ENCODE measurements at places on chromosomes 7 and 10.
A peak's percentile ranks its signal among the peaks of the same experiment; 100 is the strongest.

- DNase-seq, result no peak
Observed at GRCh38 chr10:59434463-59435321, 72.3 kb upstream of the FAM13C start.

- no peak for DNase-seq
Observed at GRCh38 chr7:125530553-125530952, 600.9 kb upstream of the POT1 start.

DNA sequence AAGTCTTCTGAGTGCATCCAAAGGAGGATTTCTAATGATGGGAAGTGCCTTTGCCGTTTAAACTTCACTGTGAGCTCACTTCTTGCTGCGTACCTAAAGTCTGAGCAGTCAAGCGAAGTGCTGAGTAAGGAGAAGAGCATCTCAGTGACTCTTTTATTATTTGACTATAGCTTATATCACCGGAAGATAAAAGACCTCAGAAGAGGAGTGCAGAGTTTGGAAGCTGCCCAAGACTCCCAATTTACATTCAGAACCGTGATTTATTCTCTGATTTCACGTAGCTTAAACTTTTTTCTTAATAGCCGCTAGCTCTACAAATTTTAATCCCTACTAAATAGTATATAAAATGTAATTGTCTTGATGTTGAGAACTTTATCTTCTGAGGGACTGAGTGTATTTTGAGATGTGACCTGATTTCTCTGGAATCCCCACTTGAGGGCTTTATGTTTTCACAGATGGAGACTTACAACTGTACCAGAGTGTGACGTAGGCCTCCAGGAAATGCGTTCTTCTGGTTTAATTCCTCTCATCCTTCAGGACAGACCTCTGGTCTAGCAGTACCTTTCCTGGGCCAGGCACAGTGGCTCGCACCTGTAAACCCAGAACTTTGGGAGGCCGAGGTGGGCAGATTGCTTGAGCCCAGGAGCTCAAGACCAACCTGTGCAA, 51.1 kb downstream of the CAMK1D start:
- DNase-seq, result no peak

DNA sequence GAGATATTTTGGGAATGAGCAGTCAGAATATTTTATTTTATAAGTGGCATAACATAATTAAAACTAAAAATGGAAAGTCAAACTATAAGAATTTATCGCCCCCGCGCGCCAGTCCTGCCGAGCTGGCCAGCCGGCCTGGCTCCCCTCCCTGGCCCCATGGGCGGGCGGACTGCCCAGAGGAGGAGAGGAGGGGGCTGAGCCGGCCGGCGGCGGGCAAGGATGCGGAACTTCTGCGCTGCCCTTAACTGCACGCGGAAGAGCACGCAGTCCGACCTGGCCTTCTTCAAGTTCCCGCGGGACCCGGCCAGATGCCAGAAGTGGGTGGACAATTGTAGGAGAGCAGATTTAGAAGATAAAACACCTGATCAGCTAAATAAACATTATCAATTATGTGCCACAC, 96.8 kb downstream of the DKK1 start:
- DNase-seq, result no peak

DNA sequence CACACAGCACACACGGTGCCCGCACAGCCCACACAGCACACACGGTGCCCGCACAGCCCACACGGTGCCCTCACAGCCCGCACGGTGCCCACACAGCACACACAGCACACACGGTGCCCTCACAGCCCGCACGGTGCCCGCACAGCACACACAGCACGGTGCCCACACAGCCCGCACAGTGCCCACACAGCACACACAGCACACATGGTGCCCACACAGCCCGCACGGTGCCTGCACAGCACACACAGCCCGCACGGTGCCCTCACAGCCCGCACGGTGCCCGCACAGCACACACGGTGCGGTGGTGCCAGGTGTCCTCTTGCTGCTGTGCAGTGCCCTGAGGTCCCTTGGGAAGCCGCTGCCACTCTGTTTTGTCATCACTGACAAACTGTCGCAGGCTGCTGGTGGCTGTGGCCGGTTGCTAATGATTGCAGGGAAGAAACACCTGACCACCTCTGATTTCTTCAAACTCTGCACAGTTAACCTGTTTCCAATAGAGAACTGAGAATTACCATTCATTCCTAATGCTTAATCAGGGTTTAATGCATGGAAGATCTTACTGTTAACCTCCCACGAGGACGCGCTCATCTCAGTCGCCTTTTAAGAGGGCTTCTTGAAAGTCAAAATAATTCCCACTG, 66.9 kb downstream of the GLRX3 start:
- DNase-seq, result no peak

DNA sequence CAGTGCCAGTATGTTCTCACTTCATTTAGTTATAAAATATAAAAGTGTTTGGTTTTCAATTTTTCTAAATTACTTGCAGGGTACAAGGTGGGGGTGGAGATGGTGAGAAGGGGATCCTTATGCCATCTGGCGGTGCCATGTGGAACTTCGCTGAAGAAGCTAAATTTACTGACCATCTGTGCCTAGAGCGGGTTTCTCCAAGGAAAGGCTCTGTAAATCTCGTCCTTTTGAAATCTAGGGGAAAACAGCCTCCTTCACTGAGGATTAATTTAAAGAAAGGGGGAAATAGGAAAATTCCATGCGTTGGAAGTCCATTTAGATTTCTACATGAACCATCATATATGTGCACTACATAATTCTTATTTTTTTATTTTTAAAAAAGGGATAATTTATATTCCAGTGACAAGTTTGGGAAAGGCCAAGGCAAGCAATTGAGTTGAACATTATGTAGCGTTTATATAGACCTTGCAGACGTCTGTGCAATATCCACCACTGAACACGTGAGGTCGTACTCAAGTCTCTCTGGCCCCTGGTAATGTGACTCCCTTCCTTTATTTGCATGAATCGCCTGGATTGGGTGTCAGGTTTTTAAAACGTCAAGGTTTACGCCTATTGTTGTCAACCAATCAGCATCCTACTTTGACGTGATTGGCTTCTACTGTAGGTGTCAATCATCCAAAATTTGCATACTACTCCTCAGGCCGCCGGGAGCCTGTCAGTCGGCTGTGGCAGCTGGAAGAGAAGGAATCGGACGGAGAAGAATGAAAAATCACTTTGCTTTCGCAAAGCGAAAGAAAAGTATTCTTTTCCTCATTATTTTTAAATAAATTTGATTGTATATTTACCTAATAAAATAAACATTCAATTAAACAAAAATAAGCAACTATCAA, 297.1 kb upstream of the NFE2L3 start:
- no peak for DNase-seq

DNA sequence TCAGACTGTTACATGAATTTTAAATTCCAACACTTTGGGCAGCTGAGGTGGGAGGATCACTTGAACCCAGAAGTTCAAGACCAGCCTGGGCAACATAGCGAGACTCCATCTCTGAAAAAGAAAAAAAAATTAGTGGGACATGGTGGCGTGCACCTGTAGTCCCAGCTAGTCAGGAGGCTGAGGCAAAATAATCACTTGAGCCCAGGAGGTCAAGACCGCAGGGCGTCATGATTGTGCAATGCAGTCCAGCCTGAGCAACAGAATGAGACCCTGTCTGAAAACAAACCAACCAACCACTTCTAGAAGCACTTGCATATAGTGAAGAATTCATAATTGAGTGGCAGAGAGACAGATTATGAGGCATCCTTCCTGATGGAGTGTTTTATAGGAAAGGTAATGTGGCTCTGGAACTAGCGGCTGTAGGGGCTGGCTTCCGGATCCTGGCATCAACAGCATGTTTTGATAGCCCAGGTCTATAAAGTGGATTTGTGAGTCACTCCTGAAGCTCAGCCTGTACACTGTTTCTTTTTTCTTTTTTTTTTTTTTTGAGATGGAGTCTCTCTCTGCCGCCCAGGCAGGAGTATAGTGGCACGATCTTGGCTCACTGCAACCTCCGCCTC, 40.3 kb upstream of the RSBN1L start:
- DNase-seq, result no peak

- DNase-seq, result peak; percentile 18
Observed at GRCh38 chr10:62047960-62048383, 146.5 kb downstream of the ARID5B start.

- no peak for DNase-seq
Observed at GRCh38 chr7:48048113-48048512, 12.8 kb downstream of the C7orf57 start.

DNA sequence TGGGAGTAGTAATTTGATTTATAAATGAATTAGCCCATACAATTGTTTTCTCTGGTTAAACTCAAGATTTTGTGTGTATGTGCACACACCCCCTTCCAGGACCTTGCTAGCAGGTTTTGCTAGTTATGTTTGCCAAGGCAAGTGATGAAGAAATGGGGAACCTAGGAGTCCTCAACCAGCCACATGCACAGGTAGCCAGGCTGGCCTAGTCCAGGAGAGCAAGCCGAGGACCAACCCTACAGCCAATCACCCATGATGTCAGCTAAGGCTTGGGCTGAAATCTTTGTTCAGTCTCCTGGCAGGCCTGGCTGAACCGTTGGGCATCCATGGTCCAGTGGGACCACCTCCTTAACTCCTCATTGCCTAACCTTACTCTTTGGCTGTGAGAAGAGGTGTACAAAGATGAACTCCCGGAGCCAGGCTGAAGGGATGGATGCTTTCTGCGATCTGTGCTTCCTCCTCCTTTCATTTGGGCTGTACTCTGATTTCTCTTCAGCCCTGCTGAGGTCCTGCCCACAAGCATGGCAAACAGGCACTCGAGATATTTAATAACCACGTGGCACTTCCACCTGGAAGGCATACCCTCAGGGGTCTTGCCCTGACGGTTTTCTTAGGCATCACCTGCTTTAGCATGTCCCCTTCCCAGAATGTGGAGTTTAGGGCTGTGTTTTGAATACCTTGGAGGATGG, 22.1 kb downstream of the HNRNPA2B1 start:
- no peak for DNase-seq

GRCh38 chr10:113524120-113524519, 28.7 kb upstream of the HABP2 start:
- DNase-seq, result no peak

DNA sequence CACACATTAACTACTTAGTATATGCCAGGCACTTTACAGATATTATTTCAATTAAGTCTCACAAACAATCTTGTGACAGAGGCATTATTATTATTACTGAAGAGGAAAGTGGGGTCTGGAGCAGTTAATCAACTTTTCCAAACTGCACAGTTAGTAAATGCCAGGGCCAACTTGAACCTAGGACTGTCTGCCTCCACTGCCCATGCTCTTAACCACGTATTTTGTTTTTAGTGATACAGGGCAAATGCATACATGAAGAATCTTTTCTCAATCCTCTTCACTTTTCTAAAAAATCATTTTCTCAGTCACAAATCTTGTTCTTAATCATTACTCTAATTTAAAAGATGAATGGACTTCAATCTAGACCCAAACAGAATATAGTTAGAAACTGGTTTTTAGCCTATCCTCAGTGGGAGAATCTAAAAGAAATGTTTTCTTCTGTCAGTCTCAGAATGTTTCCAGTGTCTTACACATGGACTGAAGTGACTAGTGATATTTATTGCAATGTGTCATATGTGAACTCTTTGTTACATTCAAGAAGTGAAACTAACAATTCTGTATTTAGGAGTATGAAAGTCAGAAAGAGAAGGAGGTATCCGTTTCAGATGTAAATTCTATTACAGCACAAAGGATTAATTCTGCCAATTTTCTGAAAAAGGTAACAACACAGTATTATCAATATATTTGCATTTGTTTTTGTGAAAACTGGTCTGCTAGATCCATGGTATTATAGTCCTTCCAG, 55.5 kb upstream of the CCNJ start:
- no peak for DNase-seq

- DNase-seq, result no peak
Observed at GRCh38 chr7:1963575-1963974, 269.2 kb downstream of the MAD1L1 start.

GRCh38 chr10:69372126-69372980, 44.4 kb downstream of the TACR2 start:
- DNase-seq, result no peak

- no peak for DNase-seq
Observed at GRCh38 chr7:90188281-90188680, 23.3 kb upstream of the STEAP2 start.

DNA sequence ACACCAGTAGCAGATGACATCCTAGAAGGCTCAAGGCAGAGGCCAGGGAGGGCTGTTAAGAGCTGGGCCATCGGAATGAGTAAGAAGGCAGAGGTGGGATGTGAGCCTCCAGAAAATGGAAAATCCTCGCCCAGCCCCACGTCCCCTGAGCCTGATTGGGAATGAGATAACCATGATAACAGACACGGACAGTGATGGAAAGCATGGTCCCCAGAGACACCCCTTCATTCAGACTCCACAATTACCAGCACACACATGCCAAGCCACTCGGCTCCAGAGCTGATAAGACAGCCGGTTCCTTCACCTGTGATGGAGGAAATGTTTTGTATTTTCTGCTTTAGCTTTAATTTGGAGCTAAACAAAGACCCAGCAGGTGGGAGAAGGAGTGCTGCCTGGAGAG, 106.0 kb downstream of the GRID1 start:
- no peak for DNase-seq

DNA sequence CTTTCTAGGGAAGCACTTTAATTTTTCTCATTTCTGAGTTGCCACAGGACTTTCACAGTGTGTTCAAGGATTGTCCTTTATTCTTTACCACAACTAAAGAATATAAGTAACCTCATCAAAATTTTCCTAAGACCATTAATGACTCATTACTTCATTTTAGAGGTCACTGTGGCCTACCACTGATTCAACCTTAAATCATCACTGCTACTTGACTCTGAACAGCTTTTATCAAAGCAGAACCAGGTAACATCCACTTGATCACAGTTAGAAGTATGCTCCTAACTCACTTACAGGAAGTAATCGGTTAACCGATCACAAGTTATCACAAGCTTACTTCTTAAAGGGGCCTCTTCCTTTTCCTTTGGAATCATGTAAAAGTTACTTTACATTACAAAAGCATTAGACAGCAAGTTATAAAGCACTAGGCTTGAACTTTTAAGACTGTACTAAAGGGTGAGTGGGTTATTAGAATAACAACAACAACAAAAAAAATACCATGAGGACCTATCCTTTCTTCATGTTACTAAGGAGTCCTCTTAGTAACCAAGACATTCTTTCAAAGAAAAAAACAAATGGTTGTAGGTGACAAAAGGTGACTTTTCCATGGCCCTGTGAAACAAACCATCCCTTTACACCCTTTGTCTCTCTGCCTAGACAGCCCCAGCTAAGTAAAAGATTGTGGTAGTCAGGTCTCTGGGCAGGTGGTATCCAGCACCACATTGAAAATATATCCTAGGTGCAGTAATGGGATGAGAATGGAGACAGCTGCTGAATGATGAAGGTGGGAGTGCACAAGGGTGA, 40.0 kb upstream of the PDK4 start:
- no peak for DNase-seq

- no peak for DNase-seq
Observed at GRCh38 chr7:105876964-105877601, 684 bp upstream of the ATXN7L1 start.

- DNase-seq, result no peak
Observed at GRCh38 chr10:28928484-28928883, 251.2 kb downstream of the BAMBI start.
